ENCODE measurements at places on chromosomes 12 and 14.
A peak's percentile ranks its signal among the peaks of the same experiment; 100 is the strongest.

DNA sequence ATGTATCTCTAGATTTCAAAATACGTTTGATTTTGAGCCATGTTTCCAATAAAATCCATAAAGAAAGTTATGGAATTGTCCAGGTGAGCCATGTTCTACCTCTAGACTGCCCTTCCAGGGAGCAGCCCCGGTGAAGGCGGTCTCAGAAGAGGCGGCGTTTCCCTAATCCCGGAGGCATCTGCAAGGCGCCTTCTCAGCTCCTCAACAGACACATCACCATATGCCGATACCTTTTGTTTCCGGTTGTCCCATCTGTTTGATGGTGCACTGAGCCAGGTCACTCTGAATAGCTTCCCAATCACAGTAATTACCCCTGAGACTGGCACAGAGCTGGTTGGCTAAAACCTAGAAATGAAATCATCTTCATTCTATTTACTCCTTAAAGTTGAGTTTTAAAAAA, 305.5 kb upstream of the FKBP4 start:
- no peak for DNase-seq

GRCh38 chr12:115017346-115017745, 333.4 kb upstream of the TBX3 start:
- DNase-seq = no peak

DNA sequence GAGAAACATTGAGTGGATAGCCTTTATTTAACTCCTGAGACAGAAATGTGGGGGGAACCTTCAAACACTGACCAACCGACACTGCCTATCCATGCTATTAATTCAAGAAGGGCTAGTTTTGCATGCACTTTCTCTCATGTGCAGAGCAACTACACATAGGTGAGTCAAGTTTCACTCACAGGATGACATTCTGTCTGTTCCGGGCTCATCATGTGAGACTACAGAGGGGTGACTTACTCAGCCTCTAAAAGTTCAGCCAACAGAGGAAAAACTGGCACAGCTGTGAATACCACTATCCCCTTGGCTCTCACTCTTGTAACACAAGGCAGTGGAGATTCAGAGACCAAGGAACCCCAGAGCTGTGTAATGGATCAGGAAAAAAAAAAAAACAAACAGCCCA, 13.3 kb downstream of the BEST3 start:
- peak; percentile 24 for DNase-seq

GRCh38 chr14:102693006-102693755, 84.1 kb upstream of the TRAF3 start:
- no peak for DNase-seq

GRCh38 chr12:107704041-107704440, 18.4 kb downstream of the PWP1 start:
- no peak for DNase-seq

GRCh38 chr12:14239935-14240872, 125.3 kb upstream of the ATF7IP start:
- DNase-seq = no peak

Measured in EH (cell line).